Astrocyte (in vitro differentiated cells and primary cell): ENCODE measurements at places on chromosomes 16 and 17.

- DNase-seq: no peak
These were observed 602.0 kb upstream of the C16orf82 start for GRCh38 chr16:26464576-26465266.

- no peak for DNase-seq
These were observed 626.1 kb downstream of the TMEM114 start for GRCh38 chr16:7964167-7964566.

DNA sequence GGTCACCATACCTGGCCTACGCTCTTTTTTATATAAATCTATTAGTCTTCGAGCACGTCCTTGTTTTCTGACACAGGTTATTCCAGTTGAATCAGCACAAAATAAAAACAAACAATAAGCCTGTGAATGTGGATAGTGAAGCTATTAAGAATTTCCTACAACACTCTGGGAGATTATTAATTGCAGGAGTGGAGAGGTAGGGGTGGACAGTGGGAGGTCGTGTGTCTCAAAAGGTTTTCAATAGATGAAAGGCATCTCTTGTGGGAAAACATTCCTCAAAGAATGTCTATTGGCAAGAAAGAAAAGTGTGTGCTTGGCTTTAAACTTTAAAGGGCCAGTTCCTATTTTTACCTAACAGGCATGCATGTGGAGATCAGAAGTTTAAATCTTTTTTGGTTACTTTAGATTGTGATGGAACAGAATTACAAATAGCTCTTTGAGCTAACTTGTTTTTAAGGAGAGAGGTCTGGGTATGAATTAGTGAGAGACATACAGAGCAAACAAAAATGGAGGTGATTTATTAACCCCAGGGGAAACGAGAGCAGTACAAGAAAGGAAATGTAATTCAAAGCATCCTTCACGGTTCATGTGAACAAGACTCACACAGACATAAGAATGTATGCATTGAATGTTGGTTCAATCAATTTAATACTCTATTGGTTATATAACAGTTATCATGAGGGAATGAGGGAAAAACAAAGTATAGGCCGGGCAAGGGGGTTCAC is 9.0 kb downstream of the SMYD4 start:
- peak; percentile 5 for DNase-seq

DNA sequence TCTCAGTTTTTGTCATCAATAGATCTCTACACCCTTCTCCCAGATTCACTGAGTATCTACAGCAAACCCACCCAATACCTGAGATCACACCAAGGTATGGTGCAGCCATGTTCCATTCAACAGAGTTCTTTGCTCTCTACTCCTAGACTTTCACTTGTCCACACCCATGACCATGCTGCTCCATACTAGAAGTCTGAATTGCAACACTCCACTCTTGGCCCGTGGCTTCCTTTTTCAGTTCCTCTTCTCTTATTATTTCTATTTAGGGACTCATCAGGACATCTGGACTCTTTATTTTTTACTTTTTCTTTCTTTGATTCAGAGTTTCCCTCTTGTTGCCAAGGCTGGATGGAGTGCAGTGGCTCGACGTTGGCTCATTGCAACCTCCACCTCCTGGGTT is 37.1 kb downstream of the YWHAE start:
- DNase-seq: no peak

DNA sequence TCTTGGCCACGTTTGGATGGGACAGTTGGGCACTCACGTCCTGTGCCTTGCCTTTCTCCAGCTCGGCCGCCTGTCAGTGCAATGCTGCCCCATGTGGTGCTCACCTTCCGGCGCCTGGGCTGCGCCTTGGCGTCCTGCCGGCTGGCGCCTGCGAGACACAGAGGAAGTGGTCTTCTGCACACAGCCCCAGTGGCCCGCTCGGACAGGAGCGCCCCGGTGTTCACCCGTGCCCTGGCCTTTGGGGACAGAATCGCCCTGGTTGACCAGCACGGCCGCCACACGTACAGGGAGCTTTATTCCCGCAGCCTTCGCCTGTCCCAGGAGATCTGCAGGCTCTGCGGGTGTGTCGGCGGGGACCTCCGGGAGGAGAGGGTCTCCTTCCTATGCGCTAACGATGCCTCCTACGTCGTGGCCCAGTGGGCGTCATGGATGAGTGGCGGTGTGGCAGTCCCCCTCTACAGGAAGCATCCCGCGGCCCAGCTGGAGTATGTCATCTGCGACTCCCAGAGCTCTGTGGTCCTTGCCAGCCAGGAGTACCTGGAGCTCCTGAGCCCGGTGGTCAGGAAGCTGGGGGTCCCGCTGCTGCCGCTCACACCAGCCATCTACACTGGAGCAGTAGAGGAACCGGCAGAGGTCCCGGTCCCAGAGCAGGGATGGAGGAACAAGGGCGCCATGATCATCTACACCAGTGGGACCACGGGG is 7.1 kb downstream of the ACSF3 start:
- DNase-seq: no peak

DNA sequence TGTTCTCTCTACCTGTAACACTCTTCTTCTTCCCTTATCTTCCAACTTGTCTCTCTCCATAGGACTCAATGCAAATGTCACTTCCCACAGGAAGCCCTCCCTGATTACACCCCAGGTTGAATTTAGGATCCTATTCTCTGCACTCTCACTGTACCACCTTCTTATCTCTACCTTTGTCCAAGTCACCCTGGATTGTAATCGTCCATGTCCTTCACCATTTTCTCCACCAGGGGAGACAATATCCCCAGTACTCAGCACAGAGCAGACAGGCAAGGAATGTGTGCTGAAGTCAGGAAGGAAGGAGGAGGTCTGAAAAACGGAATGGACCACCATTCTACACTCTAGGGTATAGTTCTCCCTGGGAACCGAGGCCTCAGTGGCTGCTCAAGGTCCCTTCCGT is 14.2 kb downstream of the C16orf82 start:
- no peak for DNase-seq

GRCh38 chr16:27748868-27749546 is 199.1 kb downstream of the KATNIP start:
- DNase-seq: peak; percentile 80
